Upper lobe of left lung (tissue), 6 donors: ENCODE measurements at places on chromosomes 3 and 15.

DNA sequence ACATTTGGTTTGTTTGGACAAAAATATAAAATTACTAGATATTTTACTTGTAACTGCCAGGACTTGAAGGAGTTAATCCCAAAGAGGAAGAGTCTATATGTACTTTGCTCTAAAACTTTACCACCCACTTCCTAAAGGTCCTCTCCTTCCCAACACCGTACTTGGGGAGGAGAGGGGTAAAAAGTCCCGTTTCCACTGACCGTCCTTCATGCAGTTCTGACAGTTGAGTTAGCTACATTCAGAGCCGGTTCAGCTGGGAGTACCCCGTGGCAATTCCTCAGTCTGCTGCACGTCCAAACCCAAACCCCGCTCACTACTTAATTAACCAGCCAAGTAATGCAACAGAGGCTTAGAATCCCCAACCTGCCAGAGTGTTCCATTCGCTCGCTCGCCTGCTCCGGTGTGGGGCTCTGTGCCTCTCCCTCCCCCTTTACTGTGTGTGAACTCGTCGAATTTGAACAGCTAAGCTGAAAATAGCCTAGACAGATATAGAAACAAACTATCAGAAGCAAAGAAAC lies 519.7 kb downstream of the FOXP1 start:
- DNase-seq = no peak

GRCh38 chr15:33243869-33244268 lies 49.4 kb upstream of the FMN1 start:
- no peak for DNase-seq

DNA sequence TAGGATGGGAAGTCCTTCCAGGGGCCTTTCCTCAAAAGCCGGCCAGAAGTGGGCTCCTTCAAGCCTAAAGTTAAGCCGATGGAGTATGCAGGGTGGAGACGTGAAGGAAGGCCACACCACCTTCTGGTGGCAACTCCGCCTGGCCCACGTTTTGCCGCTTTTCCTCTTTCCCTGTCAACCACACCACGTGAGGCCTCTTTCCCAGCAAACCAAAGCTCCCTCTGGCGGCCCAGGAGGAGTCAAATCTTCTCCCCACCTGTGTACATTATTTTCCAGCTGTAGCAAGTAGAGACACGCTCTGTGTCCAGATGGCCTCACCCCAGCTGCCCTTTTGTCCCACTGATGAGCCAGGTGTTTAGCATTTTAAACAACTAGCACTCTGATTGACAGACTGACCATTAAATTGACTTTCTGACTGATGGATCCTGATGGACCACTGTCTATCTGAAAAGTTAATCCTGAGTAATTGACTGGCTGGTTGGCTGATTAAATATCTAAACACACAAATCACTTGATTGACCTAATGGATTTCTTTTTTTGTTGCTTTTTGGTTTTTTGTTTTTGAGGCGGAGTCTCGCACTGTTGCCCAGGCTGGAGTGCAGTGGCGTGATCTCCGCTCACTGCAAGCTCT lies 59.6 kb upstream of the ZBTB38 start:
- DNase-seq = no peak

GRCh38 chr3:73558727-73559075 lies 66.0 kb downstream of the PDZRN3 start:
- DNase-seq = no peak

GRCh38 chr3:72593881-72594397 lies 254.3 kb downstream of the SHQ1 start:
- DNase-seq = no peak

GRCh38 chr3:159191447-159191846 lies 389.6 kb downstream of the MFSD1 start:
- no peak for DNase-seq

DNA sequence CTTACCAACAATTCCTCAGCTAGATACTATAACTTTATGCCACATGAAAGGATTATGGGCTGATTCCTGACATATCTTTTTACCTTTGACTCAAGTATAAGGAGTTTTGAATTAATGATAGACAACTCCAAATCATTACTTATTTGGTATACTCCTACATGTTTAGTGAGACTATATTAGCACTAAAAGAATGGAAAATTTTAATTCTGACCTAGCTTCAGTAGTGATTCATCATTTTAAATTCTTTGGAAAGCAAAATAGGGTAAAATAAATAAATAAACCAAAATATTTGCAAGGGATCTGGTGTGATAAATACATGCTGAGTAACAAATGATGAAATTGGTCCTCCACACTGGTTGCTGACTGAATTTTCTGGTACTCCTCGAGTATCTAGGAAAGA lies 42.3 kb upstream of the VGLL3 start:
- no peak for DNase-seq

DNA sequence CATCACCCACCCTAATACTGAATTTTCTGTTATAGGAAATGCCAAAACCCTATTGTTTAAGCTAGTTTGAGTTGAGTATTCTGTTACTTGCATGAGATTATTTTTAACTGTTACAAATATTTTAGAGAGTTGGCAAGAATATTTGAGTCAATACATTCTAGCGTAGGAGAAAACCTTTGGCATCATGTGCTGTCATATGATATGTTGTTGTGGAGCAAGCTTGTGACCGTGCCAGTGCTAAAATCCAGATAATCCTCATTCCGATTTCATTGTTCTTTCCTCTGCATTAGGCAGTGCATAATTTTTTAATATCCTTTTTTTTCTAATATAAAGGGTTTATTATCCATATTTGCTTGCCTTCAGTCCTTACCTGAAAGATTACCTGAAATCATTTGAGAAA lies 168.0 kb upstream of the GMNC start:
- DNase-seq = no peak

DNA sequence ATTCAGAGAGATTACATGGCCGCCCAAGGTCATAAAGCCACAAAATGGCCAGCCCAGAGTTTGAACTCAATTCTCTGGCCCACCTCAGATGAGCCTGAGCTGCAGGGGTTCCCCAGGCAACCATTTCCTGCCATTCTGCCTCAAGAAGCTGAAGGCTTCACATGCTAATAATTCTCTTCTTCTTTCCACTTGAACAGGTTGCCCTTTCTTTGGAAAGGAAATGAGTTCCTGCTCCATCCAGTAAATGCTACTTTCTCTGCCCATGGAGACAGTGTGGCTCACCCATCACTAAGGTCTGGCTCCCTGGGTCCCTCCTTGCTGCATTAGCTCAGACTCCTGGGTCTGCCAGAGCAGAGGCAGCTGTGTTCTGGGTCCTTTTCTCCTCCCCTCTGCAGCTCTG lies 48.2 kb downstream of the TRIM42 start:
- DNase-seq = no peak

DNA sequence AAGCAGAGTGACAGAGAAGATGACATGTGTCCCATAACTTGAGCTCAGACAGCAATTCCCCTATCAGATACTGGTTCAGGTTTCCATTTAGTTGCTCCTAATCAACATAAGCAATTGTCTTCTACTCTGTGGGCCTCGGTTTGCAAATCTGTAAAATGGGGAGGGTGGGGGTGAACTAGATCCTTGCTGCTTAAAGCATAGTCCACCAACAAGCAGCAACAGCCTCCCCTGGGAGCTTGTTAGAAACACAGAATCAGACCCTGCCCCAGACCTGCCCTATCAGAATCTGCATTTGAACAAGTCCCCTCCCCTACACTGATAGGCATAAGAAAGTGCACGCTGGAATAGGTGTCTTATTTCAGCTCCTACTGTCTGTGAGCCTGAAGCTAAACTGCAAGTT lies 87.8 kb downstream of the CEMIP start:
- DNase-seq = no peak

DNA sequence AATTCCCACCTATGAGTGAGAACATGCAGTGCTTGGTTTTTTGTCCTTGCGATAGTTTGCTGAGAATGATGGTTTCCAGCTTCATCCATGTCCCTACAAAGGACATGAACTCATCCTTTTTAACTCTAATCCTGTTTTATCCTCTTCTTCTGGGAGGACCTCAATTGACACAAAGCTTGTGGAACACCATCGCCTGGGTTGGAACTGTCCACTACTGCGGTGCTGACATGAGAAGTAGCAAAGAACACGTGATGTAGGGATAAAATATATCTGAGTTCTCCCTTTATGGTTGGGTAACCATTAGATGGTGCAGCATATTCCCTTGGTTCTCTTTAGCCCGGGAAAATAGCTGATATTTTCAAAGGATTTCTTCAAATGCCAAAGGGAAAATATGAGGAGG lies 105.3 kb upstream of the TOPAZ1 start:
- no peak for DNase-seq

- no peak for DNase-seq
Observed at GRCh38 chr3:172646439-172647015, 64.3 kb downstream of the NCEH1 start.

GRCh38 chr3:159607856-159608255 lies 380.8 kb upstream of the IL12A start:
- no peak for DNase-seq

DNA sequence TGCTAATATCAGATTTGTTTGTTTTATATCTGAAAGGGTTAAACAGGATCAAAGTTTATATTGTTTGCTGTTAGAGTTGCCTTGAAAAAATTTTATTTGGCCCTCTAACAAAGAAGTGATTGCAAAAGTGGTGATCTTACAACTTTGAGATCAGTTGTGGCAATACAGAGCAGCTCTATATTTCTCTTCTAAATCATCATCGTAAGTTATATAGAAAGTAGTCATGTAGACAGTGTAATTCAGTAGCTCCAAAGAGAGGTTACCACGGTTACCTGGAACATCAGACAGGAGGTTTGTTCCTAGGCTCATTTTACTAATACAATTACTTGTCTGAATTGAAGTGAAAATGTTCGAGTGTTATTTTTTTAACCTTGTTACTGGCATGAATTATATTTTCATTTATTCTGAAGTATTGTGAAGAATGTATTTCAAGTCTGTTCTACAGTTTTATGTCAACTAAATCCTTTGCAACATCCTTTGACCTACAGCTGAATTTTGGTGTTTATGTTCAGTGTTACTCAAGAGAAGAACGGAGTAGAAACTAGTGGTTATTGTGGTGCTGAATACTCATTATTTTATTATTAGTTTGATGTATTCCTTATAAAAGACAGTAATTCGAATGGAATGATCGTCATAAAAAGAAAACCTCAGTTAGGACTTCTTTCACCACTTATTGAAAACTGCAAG lies 214.2 kb downstream of the NAALADL2 start:
- DNase-seq = no peak

DNA sequence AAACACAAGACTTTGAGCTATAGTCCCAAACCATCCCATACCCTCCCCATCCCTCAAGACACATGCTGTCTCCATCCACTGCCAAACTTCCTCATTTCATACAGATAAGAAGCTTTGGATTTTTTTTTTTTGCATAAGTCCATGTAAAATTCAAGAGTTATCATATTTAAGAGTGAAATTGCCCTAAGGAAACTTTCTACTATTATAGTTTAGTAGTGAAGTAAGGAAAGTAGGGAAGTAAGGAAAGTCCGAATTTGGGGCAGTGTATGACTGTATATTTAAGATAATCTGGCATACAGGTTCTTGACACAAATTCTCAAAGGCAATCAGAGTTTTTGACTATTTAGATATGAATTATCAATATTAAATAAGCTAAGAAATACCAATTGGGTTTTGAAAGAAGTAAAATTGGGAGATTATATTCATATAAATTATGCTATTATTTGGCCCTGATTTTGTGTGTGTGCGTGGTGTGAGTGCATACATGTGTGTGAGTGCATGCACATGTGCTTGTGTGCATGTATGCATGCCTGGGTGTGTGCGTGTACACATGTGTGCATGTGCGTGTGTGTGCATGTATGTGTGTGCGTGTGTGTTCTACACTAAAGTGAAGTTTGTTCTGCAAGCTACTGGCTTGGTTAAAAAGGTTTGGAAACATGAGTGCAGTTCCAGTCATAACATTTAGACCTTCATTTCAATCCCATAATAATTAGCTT lies 83.6 kb upstream of the MBNL1 start:
- no peak for DNase-seq

DNA sequence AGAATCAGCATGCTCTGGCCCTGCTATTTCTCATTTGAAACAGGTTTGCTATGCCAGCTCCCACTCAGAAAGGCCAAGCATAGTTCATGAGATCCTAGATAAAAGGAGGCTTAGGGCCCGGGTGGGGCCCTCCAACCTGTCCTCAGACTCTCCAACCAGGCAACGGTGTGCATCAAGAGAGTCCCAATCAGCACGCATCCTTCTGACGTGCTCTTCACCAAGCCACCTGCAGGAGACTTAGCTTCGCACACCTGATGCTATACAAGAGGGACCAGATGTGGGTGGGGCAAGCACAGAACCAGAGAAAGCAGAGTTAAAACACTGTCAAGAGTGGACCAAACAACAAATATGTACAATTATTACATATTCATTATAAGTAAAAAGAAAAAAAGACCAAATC lies 17.3 kb downstream of the STIMATE start:
- no peak for DNase-seq

DNA sequence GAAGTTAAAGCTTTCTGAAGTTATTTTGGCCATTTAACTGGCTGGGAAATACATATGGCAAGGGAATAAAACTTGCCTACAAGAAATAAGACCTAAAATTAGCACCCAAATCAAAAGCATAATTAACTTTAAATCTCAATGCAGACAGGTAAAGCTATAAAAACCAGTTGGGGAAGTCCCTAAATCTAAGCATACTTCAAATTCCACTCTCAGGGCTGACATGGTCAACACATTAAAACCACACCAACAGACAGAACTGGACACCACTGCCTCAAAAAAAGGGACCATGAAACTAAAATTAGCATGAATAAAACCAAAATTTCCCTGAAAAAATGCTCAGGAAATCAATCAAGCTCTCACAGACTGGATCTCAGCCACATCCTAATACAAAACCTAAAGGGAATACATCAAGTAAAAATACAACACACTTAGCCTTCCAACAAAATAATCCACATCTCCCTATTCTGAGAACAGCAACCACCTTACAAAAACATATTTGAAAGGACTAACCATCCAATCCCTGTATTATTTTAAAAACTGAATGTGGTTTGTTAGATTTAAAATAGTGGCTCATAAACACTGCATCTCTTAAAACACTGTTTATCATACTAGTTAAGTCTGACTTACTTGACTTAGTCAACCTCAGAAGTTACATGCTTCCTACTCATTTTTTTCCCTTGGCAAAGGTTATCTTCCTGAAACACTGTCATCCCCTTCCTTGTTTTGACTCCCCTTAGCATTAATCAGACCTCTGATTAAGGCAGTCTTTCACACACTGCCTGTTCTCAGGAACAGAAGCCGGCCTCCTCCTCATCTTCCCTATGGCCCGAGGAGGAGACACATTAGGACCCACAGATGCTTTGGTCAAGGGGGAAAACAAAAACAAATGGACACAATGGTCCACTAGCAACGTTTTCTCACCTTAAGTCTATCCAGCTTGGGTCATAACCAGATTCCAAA lies 8.3 kb downstream of the TRA2B start:
- DNase-seq = no peak

GRCh38 chr3:38009807-38010591 lies 19.4 kb downstream of the VILL start:
- no peak for DNase-seq

- no peak for DNase-seq
Observed at GRCh38 chr3:177385831-177386301, 188.6 kb upstream of the TBL1XR1 start.

GRCh38 chr3:18149386-18149785 lies 275.8 kb downstream of the SATB1 start:
- DNase-seq = no peak

GRCh38 chr15:90840954-90841353 lies 27.4 kb upstream of the FURIN start:
- no peak for DNase-seq
